ENCODE measurements at places on chromosomes 5 and 9. TPM values are rescaled to one million over a fixed set of nuclear protein-coding genes. Genes with fewer than 3 reads are reported as not detected.

Gene FBP1
- 14.5 TPM for total RNA-seq

Gene FOXI1
- total RNA-seq, result not detected

Gene PCDHB3
- total RNA-seq, result 3.6 TPM

Gene LRRTM2
- total RNA-seq, result 1.3 TPM

Gene LRRC19
- not detected for total RNA-seq

Gene CFAP157
- 0.19 TPM for total RNA-seq
